ENCODE measurements at places on chromosomes 1 and 21.

DNA sequence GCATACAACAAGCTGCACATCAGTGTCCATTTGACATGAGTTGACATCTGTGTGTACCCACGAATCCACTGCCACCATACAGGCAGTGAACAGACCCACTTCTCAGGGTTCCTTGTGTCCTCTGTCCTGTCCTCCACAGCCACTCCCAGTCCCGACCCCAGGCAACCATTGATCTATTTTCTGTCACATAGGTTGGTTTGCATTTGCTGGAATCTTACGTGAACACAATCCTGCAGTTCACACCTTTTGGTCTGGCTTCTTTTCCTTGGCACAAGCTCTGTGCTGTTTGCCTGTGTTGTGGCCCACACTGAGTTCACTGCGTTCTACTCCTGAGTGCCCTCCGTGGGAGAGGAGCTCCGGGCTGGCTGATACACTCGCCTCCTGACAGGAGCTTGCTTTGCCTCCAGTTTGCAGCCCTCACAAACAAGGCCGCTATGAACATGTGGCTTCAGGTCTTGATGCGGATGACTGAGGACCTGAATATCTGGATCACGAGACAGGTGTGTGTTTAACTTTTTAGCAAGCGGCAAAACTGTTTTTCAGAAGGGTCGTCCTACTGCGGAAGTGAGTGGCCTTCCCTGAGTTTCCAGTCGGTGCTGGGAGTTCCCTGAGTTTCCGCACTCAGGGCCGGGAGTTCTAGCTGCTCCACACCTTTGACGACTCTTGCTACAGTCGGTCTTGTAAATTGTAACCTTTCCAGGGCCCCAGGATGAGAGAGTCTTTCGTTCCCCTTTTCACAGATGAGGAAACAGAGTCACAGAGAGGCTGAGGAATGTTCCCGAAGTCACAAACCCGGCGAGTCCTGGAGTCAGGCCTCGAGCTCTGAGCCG is 13.0 kb upstream of the COL18A1 start:
- no peak for DNase-seq

- no peak for DNase-seq
Measured at GRCh38 chr1:110440877-110441276, 10.1 kb upstream of the PROK1 start.

- no peak for DNase-seq
Measured at GRCh38 chr1:232179896-232180778, 449.8 kb downstream of the SIPA1L2 start.

GRCh38 chr1:185237661-185238060 is 79.4 kb downstream of the IVNS1ABP start:
- DNase-seq = no peak

- no peak for DNase-seq
Measured at GRCh38 chr1:92084651-92085050, 4.5 kb downstream of the BTBD8 start.

DNA sequence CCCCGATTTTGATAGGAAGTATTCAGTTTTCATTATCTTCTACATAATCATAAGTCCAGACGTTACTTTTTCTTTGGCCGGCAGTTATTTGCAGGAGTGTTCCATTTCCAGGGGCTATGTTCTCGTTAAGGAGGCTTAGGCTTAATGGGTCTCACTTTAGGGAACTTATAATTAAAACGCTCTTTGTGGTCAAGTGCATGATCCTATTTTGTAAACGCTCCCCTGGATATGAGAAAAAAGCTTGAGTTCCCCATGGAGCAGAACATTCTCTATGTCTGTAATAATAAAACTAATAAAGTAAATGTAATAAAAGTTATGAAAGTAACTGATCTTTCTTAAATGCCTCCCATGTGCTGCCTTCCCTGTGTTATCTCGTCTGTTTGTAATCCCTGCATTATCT is 48.7 kb upstream of the GPR153 start:
- DNase-seq = no peak

All from CD4-positive, alpha-beta T cell treated with Interleukin-1 beta for 1 hour (primary cell).